NCI-H187 (cell line): ENCODE measurements at places on chromosomes 6 and 20.

DNA sequence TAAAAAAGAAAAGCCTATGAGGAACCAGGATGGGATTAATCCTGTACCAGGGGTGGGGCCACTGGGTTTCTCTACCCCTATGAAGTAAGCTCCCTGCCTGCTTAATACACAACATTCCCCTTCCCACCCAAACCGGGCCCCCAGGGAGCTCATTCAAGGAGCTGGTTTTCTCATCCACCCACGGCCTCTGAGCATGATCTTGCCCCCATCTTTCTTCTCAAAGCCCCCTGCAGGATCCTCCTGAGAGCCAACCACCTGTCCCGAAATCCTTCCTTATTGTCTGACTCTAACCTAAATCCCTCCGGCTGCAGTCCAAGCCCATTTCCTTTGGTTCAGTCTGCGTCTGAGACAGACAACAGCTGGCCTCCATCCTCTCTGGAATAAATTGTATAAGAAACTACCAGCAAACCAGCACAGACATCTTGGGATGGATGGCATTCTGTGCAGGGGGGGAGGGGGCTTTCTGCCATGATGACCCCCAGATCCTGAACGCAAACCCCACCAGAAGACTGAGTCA, 21.0 kb downstream of the KCNK5 start:
- no peak for DNase-seq

- no peak for DNase-seq
Measured at GRCh38 chr20:18740726-18741125, 72.9 kb upstream of the SCP2D1 start.

- DNase-seq: no peak
Measured at GRCh38 chr6:134468633-134469032, 150.7 kb upstream of the SGK1 start.

DNA sequence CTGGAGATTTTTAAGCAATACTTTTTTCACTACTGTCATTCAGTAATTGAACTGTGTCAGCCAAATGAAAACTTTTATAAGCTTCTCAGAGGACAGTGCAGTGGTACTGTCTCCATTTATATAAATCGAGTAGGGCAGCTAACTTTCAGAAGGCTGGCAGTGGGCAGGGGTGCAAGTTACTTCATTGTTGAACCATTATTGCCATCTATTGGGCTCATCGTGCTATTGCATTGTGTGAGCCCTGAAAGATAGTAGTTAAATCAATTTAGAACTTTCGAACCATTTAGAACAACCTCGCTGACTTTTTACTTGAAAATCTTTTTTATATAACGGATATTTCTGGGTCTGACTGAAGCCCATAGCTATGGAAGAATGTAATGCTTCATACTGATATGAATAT, 347.8 kb upstream of the PLCB4 start:
- DNase-seq: no peak

- DNase-seq: no peak
Measured at GRCh38 chr20:13271098-13271497, 50.0 kb downstream of the ISM1 start.

DNA sequence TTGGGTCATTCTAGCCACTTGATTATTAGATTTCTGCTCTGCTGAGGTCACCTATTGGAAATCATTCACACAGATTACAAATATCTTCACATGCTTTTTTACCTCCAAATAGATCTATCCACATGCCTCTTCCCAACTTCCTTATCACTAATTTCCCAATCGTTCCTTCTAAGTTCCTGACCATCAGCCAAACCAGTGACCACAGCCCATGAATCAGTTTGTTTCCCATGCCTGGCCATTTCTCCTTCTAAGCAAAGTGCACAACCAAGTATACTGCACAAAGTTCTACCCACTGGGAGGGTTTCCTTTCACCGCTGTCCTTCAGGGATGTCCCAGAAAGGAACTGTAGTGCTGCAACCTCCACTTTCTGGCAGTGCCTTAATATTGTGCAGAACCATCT, 140.5 kb upstream of the SYNDIG1 start:
- no peak for DNase-seq

DNA sequence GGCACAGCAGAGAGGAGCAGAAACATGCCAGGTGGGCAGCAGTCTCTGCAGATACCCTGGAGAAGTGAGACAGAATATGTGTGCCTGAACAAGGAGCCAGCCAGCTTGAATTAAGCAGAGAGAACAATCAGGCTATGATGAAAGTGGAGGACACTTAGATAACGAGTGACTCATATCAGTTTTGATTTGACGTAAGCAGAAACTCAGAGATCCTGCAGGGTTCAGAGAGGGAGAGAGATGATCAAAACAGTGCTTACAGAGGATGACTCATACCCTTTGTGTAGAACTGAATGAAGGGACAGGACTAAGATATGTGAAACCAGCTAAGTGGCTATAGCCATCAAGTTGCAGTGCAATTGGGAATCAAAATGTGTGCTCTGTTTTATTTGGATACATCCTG, 300.7 kb downstream of the TENT5A start:
- DNase-seq: no peak

DNA sequence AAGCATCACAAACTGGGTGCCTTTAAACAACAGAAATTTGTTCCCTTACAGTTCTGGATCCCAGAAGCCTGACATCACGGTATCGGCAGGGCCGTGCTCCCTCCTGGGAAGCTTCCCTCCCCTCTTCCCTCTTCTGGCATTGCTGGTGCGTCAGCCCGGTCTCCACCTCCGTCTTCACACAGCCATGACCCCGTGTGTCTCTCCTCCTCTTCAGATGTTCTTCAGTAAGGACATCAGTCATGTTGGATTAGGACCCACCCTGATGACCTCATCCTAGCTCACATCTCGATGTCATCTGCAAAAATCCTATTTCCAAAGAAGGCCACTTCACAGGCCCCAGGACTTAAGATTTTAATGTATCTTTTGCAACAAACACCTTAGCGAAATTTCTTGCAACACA, 38.4 kb upstream of the TBXT start:
- DNase-seq: no peak

- no peak for DNase-seq
Measured at GRCh38 chr6:87907521-87907920, 140.1 kb upstream of the SPACA1 start.

- no peak for DNase-seq
Measured at GRCh38 chr20:47479506-47479905, 22.2 kb upstream of the NCOA3 start.

GRCh38 chr6:12009876-12010634, 2.1 kb upstream of the HIVEP1 start:
- no peak for DNase-seq

- DNase-seq: no peak
Measured at GRCh38 chr6:24543683-24544082, 48.9 kb downstream of the ALDH5A1 start.

DNA sequence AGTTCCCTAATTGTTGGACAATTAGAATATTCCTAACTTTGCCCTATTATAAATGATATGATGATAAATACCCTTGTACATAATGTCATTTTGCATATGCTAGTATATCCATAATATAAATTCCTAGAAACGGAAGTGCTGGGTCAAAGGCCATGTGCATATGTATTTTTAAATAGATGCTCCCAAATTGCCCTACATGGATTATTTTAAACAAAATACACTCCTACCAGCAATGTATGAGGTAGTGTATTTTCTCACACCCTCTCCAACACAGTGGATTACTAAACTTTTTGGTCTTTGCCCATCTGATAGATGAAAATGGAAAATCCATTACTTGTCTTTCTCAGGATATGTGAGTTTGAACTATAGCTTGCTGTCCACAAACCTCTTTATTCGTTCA, 385.1 kb upstream of the JARID2 start:
- DNase-seq: no peak
